ENCODE measurements at places on chromosomes 16 and 17.
A peak's percentile ranks its signal among the peaks of the same experiment; 100 is the strongest.

DNA sequence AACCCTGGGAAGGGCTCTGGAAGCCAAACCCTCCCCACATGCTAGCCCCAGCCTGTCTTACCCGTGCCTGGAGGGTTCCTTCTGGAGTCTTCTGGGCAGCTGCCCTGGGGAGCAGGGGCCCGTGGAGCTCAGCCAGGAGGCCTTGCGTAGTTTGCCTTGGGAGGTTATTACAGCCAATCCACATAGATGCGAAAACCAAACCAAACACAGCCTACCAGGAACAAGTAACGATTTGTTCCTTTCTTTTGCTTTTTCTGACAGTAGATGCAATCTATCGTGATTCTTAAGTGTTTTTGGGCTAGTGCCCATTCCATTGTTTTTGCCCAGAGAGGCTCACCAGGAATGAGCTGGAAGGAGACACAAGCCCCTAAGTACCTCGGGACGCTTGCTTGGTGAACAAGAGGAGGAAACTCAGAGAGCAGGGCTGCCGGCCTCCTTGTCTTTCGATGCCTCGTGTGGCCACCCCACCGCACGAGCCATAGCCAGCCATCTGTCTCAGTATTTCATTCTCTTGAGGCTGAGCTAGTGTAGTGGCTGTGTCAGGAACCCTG, 102.7 kb upstream of the NOL11 start:
- DNase-seq: peak; percentile 57

- no peak for DNase-seq
Measured at GRCh38 chr17:13626703-13627102, 25.0 kb upstream of the HS3ST3A1 start.

- DNase-seq: no peak
Measured at GRCh38 chr17:65711671-65712276, 150.3 kb upstream of the AXIN2 start.

- peak; percentile 23 for DNase-seq
Measured at GRCh38 chr17:35743626-35744328, 9.3 kb downstream of the GAS2L2 start.

DNA sequence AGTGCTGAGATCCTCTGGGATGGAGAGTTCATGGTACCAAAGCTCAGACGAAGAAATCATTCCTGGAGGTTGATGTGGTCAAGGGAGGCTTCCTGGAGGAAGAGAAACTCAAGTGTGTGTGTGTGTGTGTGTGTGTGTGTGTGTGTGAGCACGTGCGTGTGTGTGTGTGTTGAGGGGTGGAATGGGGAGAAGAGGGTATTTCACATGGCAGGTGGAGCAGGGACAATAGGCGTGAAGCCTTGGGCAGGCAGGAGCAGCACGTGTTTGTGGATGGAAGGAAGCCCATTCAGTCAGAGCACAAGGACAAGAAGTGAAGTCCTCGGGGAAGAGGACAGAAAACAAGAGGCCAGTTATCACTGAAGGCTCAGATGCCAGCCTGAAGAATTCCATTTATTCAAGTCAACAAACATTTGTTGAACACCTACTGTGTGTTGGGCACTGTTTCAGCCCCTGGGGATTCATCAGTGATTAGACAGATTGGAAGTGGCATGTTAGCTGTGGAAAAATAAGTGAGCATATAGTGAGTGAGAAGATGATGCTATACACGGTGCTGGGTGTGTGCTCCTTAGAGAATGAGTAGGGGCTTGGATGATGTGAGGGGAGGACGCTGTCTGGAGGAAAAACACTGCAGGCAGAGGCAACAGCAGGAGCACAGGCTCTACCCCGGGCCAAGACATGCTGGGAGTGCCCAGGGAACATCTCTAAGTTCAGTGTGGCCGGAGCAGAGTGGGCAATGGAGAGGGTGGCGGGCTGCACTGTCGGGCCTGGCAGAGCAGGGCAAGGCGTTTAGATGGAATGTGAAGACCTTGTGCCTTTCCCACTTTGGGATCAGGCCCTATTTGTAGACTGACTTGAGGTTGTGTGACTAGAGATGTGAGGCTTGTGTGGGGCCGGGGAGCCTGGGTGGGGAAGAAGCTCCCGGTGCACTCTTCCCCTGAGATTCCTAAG, 267.1 kb downstream of the CBLN1 start:
- DNase-seq: no peak

DNA sequence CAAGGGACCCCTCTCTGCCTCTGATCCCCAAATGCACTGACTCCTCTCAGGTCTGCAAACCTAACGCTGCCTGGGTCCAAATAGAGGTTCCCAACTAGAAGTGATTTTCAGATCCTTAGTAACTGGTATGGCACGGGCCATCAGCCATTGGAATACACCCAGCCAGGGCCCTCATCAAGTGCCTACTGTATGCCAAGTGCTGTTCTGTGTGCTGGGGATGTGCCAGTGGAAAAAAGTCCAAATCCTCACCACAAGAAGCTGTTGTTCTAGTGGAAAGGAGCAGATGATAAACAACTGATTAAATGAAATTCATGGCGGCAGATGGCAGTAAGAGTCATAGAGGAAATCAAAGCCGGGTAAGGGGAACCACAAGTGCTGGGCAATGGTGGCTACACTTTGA, 57.2 kb upstream of the MED9 start:
- DNase-seq: no peak

- DNase-seq: peak; percentile 87
Measured at GRCh38 chr17:65362826-65363225, 198.6 kb downstream of the AXIN2 start.

- no peak for DNase-seq
Measured at GRCh38 chr17:10060526-10060925, 137.9 kb downstream of the GAS7 start.

GRCh38 chr16:23807028-23807427, 28.8 kb upstream of the PRKCB start:
- DNase-seq: no peak

DNA sequence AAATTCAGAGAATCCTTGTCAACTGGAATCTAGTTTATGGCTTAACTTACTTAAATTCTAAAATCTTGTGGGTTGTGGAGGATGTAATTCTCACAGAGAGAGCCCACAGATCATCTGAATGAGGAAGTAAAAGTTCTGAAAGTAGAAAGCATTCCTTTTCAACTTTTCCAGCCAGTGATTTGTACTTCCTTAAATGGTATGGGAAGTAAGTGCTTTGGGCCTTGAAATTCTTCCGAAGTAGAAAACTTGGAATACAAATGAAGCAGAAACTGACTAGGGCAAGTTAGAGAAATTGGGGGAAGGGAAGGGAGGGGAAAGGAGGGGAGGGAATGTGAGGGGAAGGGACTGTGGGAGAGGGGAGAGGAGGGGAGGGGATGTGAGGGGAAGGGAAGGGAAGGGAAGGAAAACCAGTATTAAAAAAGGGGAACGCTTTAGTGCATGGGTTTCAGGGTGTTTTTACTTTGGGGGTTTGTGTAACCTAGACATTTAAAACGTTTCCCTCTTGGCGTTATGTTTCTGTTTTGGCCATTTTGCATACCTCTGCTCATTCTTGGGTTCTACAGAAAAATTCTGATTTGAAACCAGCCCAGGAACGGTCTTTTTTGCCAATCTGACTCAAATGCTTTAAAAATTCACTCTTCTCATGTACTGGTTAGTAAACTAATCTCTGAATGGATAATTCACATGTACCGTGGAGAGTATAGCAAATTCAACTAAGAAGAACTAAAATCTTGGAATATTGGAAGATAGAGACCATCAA, 15.5 kb upstream of the SNTB2 start:
- no peak for DNase-seq

DNA sequence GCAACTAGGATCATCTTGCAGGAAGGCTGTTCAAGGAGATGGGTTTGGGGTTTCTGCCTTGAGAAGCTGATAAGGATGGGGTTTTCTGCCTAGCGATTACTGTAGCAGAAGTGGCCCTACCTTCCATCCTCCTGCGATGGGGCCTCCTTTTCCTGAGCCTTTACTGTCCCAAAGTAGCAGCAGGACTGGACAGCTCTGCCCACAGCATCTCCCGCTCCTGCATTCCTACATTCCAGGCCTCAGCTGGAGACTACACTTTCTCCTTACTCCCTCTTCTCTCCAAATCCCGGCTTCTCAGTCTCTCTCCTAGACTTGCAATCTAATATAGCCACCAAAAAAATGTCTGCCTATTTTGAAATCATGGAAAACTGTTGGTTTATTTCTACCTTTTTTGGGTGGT, 355.4 kb downstream of the CA10 start:
- no peak for DNase-seq

- DNase-seq: no peak
Measured at GRCh38 chr17:82126556-82127314, 28.7 kb upstream of the FASN start.

GRCh38 chr17:42586514-42587230, 9.1 kb upstream of the PSMC3IP start:
- no peak for DNase-seq

GRCh38 chr17:72056727-72057290, 64.0 kb upstream of the SOX9 start:
- peak; percentile 44 for DNase-seq

DNA sequence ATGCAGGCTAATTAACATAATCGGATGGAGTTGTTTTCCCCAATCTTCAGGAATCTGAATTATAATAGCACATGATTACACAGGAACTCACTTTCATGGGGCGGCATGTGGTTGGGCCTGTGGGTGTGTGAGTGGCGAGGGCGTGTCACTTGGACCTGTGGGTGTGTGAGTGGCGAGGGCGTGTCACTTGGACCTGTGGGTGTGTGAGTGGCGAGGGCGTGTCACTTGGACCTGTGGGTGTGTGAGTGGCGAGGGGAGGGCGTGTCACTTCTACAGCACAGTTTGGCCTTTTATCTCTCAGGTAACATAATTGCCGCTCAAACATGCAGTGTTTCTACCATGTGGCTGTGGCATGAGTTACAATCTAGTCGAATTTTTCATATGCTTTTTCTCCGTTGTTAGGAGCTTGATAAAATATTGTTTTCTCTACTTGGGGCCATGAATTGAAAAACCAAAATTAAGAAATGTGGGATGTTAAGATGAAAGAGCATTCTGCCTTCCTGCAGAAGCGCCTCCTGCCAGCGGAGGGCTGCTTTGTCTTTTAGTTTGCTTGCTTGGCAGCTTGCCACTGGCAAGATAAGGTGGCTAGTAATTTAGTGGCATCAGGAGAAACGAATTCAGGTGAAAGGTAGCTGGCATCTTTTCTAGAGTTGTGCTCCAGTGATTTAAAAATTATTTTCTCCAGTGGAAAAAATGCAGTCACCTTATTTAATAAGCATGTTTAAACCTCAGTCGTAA, 36.2 kb downstream of the USP10 start:
- peak; percentile 86 for DNase-seq

DNA sequence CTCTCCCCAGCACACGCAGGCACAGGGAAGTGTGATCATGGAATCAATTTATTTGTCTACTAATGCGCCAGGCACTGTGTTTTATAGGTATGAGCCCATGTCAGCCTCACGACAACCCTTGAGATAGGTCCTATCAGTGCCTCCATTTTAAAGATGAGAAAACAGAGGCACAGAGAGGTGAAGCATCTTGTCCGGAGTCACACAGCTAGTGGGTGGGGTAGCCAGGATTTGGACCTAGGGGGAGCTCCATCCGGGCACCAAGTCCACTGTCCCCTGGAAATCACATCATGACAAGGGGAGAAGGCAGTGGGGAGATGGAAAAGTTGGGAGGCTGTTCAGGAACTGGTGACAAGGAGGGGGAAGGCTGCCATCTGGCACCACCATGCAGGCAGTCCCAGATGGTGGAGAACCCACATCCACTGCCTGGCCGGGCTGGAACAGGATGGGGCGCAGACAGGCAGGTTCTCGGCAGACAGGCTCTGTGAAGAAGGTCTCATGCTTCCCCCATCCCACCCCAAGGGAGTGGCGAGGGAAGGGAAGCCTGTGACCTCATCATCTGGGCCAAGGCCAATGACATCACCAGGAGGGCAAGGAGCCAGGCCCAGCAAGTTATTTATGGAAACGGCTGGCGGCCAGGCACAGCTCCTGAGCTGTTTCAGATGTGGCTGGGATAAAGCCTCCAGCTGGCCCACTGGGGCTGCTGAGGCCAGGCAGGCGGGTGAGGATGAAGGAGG, 126.0 kb upstream of the SDK2 start:
- peak; percentile 92 for DNase-seq

- peak; percentile 81 for DNase-seq
Measured at GRCh38 chr16:4660454-4661007, 32.8 kb upstream of the NUDT16L1 start.

DNA sequence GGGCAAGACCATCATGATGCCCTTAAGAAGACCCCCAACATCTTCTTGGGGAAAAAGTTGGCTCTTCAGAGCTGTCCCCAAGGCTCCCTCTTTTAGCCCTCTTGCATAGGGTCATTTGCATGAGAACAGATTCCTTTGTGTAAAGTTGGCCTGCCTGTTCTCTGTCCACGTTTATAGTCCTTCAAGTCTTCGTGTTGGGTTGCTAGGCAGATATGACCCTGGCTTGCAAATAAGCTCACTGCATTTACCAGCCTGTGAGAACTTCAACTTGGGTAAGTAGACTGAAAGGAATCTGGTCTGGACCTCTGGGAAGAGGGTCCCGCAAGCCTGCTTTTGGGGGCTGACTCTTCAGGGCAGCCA, 2.9 kb downstream of the ARSG start:
- no peak for DNase-seq

Measured in NCI-H69 (cell line).